ENCODE measurements at places on chromosomes 4 and X.

DNA sequence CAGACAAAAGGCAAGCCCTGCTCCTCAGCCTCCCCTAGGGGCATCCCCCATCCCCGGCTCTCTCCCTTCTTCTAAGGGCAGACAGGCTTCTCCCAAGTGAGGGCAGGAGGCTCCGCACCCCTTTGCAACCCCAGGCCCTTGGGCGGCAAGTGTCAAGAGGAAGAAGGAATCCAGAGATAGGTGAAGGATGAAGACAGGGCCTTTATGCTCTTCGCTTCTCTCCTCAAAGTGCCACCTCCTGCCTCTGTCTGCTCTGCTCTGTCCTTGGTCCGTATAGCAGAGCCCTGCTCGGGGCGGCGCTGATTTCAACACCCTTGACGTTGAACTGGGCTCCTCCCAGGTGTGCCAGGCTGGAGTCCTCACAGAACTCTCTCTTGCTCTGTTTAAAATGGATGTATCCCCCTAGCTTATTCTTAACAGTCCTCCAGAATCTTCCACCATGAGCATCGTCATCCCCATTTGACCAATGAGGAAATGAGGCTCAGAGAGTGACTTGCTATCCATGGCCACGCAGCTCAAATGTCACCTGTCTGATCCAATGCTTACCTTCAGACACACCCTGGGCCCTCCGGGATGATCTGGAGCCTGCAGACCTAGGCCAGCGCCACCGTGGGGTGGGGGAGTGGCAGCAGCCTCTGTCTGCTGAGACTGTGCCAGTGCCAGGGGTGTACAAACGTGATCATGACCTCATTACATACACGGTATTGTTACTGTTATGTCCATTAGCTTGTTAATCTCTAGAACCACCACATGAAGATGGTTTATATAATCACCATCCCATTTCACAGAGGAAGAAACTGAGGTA, 99.8 kb downstream of the PHKA2 start:
- no peak for DNase-seq
- peaks cover 23% of the 10 kb centered on the region for H3K4me1 ChIP-seq
- no peak overlapping the region for H3K27ac ChIP-seq
- no peak overlapping the region for H3K4me3 ChIP-seq

- no peak for DNase-seq
- H3K36me3 ChIP-seq = no peaks in the 10 kb centered on the region
- H3K4me1 ChIP-seq = no peaks in the 10 kb centered on the region
- no peaks in the 10 kb centered on the region for H3K27me3 ChIP-seq
Measured at GRCh38 chr4:180560896-180561295, 1682.3 kb upstream of the TENM3 start.

DNA sequence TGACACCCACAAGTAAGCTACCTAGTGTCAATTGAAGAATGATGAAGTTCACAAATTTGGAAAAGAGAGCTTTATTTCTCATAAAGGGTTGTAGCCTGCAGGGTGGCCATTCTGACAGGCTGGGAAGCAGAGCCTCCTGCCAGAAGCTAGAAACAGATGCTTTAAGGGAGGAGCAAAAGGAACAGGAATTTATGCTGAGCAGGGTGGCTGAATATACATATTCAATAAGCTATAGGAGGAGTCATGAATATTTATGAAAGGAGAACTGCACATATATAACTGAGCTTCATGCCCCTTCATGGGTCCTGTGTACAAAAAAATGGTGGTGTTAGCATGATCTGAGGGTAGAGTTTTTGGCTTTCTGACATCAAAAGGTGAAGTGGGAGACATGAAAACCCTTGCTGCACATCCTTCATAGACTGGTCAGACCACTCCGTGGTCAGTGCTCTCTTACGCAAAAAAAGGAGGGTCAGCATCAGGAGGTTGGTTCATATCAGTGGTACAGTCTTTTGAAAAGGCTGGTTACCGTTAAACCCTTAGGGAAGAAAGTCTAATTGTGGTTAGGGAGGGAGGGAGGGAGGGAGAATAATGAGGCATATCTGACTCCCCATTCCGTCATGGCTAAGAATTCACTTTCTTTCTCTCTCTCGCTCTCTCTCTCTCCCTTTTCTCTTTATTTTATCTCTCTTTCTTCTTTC, 121.4 kb downstream of the LUZP4 start:
- H3K27ac ChIP-seq = no peak overlapping the region
- H3K4me1 ChIP-seq = no peaks in the 10 kb centered on the region
- no peak for DNase-seq
- no peak overlapping the region for H3K4me3 ChIP-seq
- no peaks in the 10 kb centered on the region for H3K27me3 ChIP-seq

DNA sequence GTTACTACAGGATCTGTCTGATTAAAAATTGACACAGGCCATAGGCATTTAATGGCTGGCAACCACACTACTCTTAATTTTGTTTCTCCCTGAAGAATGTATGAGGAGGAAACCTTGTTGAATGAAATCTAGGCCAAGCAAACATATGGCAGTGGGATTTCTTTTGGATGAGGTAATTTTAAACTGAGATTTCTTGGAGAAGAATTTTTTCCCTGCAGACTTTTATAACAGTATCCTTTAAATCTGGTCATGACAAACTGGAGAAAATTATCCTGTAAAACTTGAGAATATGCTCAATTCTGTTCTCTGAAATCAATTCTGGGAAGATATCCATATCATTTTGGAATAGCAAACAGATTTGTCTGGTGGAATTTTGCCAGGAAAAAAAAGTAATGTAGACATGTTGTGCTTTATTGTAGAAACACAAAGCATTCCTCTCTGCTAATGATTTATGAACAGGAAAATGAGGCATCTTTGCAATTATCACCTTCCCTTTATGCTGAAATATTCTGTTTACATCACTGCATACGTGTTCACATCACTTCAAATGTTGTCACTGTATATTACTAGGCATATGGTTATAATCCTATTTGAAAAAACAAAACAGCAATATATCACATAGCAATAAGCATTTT, 108.3 kb upstream of the ARSJ start:
- no peaks in the 10 kb centered on the region for H3K4me1 ChIP-seq
- H3K4me3 ChIP-seq = no peak overlapping the region
- no peak for DNase-seq
- H3K36me3 ChIP-seq = no peaks in the 10 kb centered on the region

DNA sequence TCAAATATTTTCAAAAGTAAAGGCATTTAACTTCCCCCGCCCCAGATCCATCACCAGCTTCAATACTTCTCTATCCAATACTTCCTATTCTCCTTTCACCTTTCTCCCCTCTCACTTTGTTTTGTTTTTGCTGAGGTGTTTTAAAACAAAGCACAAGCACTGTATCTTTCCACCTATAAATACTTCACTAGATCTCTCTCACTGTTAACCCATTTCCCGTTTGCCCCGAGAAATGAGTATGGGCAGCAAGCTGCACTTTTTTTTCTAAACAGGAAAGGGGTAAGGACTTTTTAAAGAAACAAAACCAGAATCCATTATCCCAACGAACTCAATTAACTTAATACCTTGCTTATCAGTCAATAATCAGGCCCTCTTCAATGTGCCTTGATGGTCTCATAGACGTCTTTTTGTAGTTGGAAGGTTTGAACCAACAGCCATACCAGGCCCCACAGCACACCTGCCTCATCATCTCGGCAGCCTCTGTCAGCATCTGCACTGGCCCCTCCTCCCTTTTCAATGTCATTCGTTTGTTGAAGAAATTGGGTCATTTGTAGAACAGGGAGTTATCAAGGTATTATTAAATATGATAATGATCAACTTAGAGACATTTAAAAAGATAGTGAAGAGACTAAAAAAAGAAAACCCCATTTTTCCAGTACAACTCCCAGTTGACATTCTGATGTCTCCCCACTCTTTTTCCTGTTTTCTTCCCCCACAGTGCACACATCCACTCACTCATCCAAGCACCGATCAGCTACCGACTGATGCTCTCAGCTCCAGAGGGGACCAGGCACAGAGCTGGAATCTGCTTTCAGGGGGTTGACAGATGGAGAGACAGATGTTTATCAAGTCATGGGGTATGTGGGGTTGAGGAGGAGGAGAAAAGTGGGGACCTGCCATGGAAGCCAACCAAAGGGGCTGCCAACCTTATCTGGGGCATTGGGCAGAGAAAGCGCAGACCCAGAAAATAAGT, 25.8 kb downstream of the CRMP1 start:
- H3K4me3 ChIP-seq = no peak overlapping the region
- peaks cover 13% of the 10 kb centered on the region for H3K27me3 ChIP-seq
- peaks cover 53% of the 10 kb centered on the region for H3K4me1 ChIP-seq

DNA sequence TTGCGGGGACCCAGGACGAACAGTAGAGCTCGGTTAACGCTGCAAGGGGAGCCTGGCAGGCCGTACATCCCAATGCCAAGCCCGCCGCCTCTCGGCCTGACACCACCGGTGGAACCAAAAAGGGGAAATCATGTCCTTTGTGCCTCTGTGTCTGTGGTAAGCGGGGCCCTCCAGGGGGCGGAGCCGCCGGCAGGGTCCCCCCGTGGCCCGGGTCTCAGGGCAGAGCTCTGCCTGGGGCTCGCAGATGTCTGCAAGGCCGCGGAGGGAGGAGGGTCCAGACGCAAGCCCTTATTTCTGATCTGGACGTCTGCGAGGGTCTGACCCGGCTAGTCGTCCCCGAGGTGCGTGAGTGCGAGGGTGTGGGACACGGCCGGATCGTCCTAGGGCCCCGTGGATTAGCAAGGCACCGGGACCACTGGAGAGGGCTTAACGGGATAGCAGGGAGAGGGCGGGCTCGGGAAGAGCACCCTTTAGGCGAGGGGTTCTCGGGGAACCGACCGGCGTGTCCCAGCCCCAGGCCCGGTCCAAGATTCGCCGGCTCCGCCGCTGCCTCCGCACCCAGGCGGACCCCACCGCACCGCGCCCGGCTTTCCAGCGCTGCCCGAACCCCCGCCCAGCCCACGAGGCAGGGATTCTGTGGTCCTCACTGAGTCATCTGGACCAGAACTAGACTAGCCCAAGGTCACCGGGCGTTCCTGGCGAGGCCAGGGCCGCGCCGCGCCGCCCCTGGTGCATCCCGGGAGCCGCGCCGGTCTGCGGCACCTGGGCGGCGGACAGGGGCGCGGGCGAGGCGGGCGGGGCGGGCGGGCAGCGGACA, 863 bp upstream of the FAM193A start:
- H3K27me3 ChIP-seq = no peaks in the 10 kb centered on the region
- H3K36me3 ChIP-seq = peaks cover 7% of the 10 kb centered on the region
- H3K4me3 ChIP-seq = peak overlapping the region; percentile 91
- peaks cover 19% of the 10 kb centered on the region for H3K4me1 ChIP-seq
- H3K27ac ChIP-seq = peak overlapping the region; percentile 88

GRCh38 chr4:99471349-99471748, 36.2 kb upstream of the ADH7 start:
- H3K4me3 ChIP-seq = no peak overlapping the region
- H3K4me1 ChIP-seq = no peaks in the 10 kb centered on the region
- DNase-seq = no peak
- H3K36me3 ChIP-seq = no peaks in the 10 kb centered on the region
- peaks cover 14% of the 10 kb centered on the region for H3K27me3 ChIP-seq

GRCh38 chr4:145884775-145885174, 53.8 kb downstream of the ZNF827 start:
- no peak overlapping the region for H3K4me3 ChIP-seq
- no peaks in the 10 kb centered on the region for H3K27me3 ChIP-seq
- no peak overlapping the region for H3K27ac ChIP-seq
- peaks cover 7% of the 10 kb centered on the region for H3K36me3 ChIP-seq

- DNase-seq = no peak
- H3K4me3 ChIP-seq = no peak overlapping the region
- peaks cover 12% of the 10 kb centered on the region for H3K4me1 ChIP-seq
- H3K27ac ChIP-seq = no peak overlapping the region
Measured at GRCh38 chr4:7074426-7074825, 6.6 kb upstream of the GRPEL1 start.

DNA sequence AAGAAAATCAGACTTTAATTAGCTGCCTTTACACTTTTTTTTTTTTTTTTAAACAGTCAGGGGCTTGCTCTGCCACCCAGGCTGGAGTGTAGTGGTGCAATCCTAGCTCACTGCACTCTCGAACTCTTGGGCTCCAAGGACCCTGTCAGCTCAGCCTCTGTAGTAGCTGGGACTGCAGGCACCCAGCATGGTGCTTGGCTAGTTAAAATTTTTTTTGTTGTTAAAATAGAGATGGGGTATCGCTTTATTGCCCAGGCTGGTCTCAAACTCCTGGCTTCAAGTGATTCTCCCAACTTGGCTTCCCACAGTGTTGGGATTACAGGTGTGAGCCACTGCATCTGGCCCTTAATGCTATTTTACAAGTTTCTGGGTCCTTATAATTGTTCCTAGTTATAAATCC, 359.1 kb downstream of the SPRY1 start:
- no peaks in the 10 kb centered on the region for H3K36me3 ChIP-seq
- no peak overlapping the region for H3K27ac ChIP-seq
- no peak for DNase-seq
- H3K4me1 ChIP-seq = no peaks in the 10 kb centered on the region

DNA sequence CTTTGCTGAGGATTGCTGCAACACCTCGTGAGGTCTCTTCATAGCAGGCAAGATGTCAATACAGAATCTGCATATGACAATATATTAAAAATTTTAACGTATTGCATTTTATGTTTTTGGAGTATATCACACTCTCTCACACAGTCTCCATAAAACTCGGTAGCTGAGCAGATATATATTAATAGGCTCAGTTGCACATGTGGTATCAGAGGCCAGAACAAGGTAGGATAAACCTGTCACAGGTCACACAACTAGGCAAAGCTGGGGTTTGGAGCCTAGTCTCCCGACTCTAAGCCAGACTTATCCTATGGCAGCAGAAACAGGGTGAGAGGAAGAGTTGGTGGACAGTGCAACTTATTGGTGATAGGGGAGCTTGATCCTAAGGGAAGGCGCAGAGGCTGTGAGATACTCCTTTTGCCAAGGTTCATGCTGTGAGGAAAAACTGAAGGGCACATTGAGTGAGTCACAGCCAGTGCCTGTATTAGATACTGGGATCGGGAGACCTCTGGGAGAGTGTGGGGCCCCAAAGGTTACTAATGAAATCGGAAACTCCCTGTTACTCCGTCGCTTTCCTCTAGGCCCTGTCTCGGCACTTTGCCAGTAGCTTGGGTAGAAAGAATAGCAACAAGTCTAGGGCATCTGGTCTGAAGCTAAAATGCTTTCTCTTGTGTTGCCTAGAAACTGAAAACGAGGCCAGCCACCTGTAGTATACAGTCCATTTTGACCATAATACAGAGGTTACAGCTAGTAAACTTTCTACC, 195.7 kb downstream of the ARHGAP10 start:
- peaks cover 5% of the 10 kb centered on the region for H3K4me1 ChIP-seq
- no peak for DNase-seq
- no peaks in the 10 kb centered on the region for H3K27me3 ChIP-seq
- no peak overlapping the region for H3K4me3 ChIP-seq
- peaks cover 14% of the 10 kb centered on the region for H3K36me3 ChIP-seq
